ENCODE measurements at places on chromosomes 4 and X. TPM values are rescaled to one million over a fixed set of nuclear protein-coding genes. Genes with fewer than 3 reads are reported as not detected.

GRCh38 chrX:88584283-88584682, 162.7 kb upstream of the CPXCR1 start:
- H3K27ac ChIP-seq: no peak overlapping the region
- H3K36me3 ChIP-seq: no peaks in the 10 kb centered on the region
- no peaks in the 10 kb centered on the region for H3K4me1 ChIP-seq
- no peak overlapping the region for H3K4me3 ChIP-seq
- no peak for DNase-seq

GRCh38 chr4:48742412-48742811, 37.7 kb downstream of the FRYL start:
- H3K4me1 ChIP-seq: peaks cover 22% of the 10 kb centered on the region
- H3K27ac ChIP-seq: no peak overlapping the region
- DNase-seq: no peak
- no peaks in the 10 kb centered on the region for H3K36me3 ChIP-seq

DNA sequence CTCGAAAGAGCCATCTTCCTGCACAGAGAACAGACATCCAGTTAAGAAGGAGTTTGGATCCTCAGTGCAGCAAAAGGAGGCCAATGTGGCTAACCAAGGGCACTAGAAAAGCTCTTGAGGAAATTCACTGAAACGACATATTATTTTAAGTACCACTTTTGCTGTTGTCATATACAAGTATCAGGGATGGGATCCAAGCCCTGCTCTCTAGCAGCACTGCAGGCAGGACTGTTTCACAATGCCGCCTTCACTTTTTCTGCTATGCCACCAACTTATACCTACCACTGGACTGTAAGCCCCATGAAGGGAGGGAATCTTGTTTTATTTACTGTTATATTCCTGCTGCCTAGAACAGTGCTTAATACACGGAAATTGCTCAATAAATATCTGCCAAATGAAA, 299.0 kb downstream of the NR3C2 start:
- H3K4me1 ChIP-seq: no peaks in the 10 kb centered on the region
- H3K27me3 ChIP-seq: no peaks in the 10 kb centered on the region
- H3K36me3 ChIP-seq: no peaks in the 10 kb centered on the region
- DNase-seq: no peak
- H3K4me3 ChIP-seq: no peak overlapping the region

DNA sequence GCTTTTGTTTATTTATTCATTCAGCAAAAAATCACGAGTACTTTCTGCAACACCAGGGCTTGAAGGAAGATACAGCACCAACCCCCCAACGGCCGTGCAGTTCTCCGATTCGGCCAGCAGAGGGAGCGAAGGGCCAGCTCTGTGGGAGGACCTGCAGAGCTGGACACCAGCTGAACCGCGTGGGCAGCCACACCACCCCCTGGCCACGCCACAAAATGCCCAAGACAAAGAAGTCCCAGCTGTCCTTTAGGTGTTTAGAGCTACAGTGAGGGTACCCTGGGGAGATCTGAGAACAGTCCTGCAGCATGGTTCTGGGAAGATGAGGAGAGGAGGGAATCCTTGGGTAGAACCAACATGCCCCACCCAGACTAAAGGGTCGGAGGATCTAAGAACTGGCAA, 83.1 kb downstream of the RELL1 start:
- H3K27ac ChIP-seq: no peak overlapping the region
- H3K4me1 ChIP-seq: peaks cover 23% of the 10 kb centered on the region
- peak; percentile 76 for DNase-seq
- H3K27me3 ChIP-seq: no peaks in the 10 kb centered on the region
- H3K4me3 ChIP-seq: no peak overlapping the region

The GYPA gene
- not detected for total RNA-seq

The PNMA3 gene
- not detected for total RNA-seq

DNA sequence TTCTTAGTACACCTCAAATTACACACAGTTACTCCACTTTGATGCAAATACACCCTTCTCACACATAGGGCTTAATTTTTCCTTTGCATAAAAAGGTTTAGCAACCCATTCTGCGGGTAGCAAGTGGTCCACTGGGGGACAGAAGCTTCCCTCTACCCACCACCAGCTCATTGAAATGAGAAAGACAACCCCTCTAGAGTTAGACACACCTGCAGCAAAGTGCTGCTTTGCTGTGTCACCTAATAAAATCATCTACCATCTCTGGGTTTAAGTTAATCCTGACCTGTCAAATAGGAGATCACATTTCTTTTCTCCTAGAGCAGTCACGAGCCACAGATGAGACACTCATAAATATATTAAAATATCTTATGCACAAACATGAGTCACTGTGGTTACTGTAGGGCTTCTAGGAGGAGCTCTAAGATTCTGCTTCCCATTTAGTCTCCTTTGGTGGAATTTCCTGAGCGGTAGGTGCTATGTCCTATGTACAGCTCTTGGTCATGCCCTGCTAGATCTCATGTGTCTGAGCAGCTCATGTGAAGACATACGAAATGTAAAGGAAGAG, 11.9 kb downstream of the BMX start:
- peak; percentile 43 for DNase-seq
- no peaks in the 10 kb centered on the region for H3K36me3 ChIP-seq
- no peak overlapping the region for H3K4me3 ChIP-seq
- H3K4me1 ChIP-seq: no peaks in the 10 kb centered on the region
- no peak overlapping the region for H3K27ac ChIP-seq
- H3K27me3 ChIP-seq: peaks cover 16% of the 10 kb centered on the region

DNA sequence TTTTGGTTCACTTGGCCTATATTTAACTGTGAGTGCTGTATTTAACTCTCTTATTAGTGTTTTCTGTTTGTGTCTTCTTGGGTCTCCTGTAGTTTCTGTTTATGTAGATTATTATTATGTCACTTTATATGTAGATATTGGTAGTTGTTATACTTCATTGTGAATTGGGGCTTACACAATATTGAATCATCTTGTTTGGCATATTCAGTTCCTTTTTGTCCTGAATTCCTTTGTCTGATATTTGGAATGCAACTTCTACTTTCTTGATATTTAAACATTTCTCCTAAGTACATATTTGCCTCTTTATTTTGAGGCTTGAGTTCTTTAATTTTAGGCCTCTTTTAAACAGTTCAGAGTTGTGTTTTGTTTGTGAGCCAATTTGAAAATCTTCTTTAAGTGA, 544.8 kb upstream of the ADGRL3 start:
- no peak overlapping the region for H3K27ac ChIP-seq
- H3K27me3 ChIP-seq: no peaks in the 10 kb centered on the region
- H3K4me1 ChIP-seq: peaks cover 8% of the 10 kb centered on the region
- no peaks in the 10 kb centered on the region for H3K36me3 ChIP-seq
- DNase-seq: no peak
- no peak overlapping the region for H3K4me3 ChIP-seq

DNA sequence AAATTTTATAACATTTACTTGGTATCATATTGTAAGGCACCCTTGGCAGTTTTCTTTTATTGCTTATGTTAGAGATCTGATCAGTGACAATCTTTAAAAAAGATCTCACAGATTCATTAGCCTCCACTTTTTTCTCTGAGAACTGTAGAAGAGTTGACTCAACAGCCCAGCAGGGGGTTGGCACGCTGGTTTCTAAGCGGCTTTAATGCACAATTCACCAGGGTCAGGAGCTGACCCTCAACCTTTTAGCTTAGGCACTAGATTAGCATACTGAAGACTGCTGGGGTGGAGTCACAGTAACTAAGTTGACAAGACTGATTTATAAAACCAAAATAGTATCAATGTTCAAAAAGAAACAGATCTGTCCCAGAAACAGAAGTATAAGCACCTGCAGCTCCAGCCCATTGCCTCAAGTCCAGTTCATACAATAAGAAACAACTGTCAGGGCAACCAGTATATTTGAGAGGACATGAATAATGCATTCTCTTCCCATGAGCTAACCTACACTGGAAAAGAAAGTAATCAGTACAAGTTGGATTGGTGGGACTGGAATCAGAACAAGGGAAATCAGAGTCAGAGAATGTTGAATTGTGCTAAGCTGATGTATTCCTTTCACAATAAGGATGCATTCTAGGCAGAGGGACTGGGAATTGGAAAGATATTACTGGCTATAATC, 77.6 kb downstream of the PDE5A start:
- H3K27me3 ChIP-seq: no peaks in the 10 kb centered on the region
- no peak for DNase-seq
- no peaks in the 10 kb centered on the region for H3K4me1 ChIP-seq
- H3K27ac ChIP-seq: no peak overlapping the region

DNA sequence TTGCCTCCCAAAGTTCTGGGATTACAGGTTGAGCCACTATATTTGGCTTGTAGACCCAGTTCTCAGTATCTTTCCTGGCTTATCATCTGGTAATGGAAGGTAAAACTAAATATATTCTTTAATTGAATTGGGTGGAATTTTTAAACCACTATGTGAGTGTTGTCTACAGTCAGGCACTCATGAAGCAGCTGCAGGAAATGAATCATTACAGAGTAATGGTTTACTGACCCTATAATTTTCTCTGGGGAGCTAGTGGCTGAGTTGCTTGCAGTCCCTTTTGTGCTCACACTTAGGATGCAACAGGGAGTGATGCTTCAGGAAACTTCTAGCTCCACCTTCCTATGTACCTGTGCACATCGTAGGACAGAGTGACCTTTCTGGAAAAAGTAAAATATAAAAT, 4.1 kb upstream of the UGT2B7 start:
- H3K27ac ChIP-seq: no peak overlapping the region
- peaks cover 18% of the 10 kb centered on the region for H3K4me1 ChIP-seq

GRCh38 chr4:114225436-114225835, 246.0 kb upstream of the ARSJ start:
- no peak overlapping the region for H3K27ac ChIP-seq
- no peaks in the 10 kb centered on the region for H3K36me3 ChIP-seq
- no peaks in the 10 kb centered on the region for H3K27me3 ChIP-seq
- DNase-seq: no peak

- H3K27ac ChIP-seq: no peak overlapping the region
- DNase-seq: peak; percentile 8
- no peaks in the 10 kb centered on the region for H3K27me3 ChIP-seq
- H3K4me3 ChIP-seq: no peak overlapping the region
- H3K4me1 ChIP-seq: no peaks in the 10 kb centered on the region
- no peaks in the 10 kb centered on the region for H3K36me3 ChIP-seq
Measured at GRCh38 chr4:144267084-144267483, 126.6 kb upstream of the GYPA start.

The WFS1 gene
- 62.4 TPM for total RNA-seq

DNA sequence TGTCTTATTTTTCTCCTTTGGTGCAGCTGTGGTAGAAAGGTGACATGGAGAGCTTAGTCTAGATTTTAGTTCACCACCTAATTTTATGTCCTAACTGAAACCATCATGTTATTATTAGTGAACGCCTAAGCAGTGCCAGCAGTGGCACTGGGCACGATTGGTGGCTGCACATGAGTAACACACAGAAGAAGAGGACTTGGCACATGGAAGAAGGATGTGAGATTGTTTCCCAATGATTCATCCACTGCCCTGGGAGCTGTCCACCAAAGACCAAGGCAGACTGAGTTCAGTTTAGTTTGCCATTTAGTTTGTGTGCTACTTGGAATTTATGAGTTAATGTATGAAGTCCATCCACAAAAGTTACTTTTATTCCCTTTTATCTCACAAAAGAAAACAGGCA, 68.1 kb upstream of the NAP1L5 start:
- H3K4me3 ChIP-seq: no peak overlapping the region
- no peaks in the 10 kb centered on the region for H3K27me3 ChIP-seq
- H3K4me1 ChIP-seq: peaks cover 11% of the 10 kb centered on the region

The MMRN1 gene
- total RNA-seq: not detected

- peaks cover 72% of the 10 kb centered on the region for H3K27me3 ChIP-seq
- H3K36me3 ChIP-seq: no peaks in the 10 kb centered on the region
- DNase-seq: peak; percentile 66
- H3K27ac ChIP-seq: no peak overlapping the region
- no peaks in the 10 kb centered on the region for H3K4me1 ChIP-seq
Measured at GRCh38 chr4:112031712-112032328, 113.4 kb upstream of the FAM241A start.

DNA sequence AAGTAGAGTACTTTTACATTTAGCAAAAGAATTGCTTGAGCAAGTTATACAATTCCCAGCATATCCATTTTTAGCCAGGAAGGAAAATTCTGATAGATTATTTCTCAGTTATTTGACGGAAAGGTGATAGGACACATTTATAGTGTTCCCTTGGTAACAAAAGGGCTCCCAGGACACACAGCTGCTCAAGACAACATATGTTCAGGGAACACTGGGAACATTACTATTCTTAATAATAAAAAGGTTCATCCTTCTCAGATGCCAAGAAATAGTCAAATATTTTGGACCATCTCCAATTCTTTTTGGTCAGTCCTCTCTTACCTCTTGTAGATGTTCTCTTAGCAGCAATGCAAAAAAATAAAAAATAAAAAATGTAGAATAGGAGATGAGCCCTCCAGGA, 66.8 kb upstream of the SMAD1 start:
- H3K36me3 ChIP-seq: no peaks in the 10 kb centered on the region
- no peak for DNase-seq
- H3K27ac ChIP-seq: no peak overlapping the region
- H3K27me3 ChIP-seq: no peaks in the 10 kb centered on the region
